ENCODE measurements at places on chromosomes 4 and X.

DNA sequence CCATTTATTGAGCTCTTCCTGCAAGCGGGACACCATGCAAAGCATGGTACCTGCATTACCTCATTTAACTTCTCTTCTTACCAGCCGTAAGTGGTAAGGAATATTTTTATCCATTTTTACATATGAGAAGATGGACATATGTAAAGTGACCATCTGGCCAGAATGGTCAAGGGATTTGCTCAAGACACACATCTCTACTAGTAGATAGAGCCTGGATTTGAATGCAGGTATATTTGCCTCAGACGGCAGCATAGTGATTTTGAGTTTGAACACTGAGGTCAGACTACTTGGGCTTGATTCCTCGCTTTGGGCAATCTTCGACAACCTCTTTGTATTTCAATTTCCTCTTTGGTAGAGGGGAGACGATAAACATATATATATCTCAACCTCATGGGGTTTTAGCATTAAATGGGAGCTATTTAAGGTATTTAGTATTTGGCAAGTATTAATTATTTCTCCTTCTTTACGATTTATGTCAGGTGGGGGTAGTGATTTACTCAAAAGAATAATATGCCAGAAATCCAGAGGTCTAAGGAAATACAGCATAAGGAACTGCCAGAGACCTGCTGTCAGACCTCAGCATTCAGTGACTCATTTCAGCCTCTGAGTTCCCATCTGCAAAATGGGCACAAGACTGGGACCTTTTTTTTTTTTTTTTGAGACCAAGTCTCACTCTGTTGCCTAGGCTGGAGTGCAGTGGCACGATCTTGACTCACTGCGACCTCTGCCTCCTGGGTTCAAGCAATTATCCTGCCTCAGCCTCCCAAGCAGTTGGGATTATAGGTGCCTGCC is 34.6 kb upstream of the CHRNA9 start:
- DNase-seq: no peak

- DNase-seq: no peak
Observed at GRCh38 chrX:10381193-10381592, 224.4 kb downstream of the CLCN4 start.

- DNase-seq: no peak
Observed at GRCh38 chrX:115393271-115393670, 103.8 kb downstream of the LUZP4 start.

DNA sequence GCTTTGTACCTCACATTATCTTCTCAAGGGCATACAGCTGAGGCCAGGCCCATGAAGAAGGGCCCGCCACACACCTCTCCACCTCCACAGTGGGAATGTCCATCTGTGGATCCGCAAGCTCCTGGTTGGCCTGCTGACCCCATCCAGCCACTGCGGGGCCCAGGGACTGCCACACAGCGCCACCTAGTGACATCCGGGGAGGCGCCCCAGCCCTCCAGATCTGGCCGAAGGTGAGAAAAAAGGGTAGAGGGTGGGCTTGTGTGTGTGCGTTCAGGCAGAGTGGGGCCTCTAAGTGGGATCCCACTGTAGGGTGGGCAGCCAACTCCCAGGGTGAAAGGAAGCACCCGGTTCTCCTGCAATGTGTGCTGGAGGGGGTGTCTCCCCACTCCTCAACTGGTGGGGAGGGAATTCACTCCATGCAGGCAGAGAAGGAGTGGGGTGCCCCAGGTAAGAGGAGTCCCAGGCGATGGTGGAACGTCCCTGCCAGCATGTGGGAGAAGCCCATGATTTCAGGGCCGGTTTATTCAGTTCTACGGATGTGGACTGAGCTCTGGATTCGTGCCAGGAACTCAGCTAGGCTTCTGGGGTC is 117.3 kb downstream of the ENPP6 start:
- no peak for DNase-seq

GRCh38 chrX:97229318-97229717 is 345.6 kb downstream of the RPA4 start:
- no peak for DNase-seq

DNA sequence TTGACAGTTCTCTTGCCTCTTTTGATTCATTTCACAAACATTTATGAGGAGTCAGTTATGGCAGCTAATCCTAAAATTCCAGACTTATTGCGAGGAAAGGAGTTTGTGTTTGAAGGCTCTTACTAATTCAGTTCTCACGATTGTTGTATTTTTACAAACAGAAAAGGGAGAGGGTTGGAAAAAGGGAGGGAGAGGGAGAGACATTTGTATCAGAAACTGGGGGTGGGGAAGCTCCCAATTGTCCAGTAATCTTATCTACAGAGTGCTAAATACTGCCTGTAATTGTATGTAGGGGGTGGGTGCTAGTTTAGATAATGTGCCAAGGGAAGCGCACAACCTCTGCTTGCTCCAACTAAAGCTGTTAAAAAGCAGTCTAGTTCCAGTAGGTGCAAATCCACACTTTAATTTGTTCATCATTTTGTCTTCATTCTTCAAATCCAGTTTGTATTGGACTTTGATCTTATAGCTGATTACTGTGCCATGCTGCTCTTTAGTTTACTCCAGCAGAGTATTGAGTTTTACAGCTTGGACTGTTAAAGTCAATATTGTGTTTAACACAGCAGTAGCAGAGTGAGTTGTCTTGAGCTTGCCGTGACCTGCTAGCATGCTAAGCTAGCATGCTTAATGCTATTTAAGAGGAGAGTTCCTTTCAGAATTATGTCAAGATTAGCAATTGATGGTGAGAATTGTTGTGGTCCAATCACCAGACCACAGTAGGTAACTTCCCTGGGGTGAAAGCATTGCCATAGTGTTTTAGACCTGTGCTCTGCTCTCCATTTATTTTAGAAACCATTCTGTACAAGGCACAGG is 13.9 kb downstream of the FNIP2 start:
- no peak for DNase-seq

GRCh38 chr4:90118527-90119195 is 8.5 kb upstream of the CCSER1 start:
- no peak for DNase-seq

DNA sequence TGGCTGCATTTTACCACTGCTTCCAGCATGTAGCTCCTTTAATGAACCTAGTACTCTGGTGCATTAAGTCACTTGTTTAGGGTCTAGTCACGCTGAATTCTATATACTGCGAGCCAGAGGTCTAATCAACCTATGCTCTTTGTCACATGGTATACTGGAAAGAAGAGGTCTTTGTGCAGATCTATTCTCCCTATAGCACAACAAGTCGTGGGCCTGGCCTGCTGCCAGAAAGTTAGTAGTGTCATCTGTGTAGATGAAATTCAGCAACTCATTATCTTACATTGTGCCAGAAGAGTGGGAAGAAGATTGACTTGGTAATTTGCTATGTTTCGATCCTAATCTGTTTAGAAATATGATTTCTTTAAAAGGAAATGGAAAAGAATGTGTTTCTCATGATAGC is 80.8 kb downstream of the AWAT2 start:
- no peak for DNase-seq

DNA sequence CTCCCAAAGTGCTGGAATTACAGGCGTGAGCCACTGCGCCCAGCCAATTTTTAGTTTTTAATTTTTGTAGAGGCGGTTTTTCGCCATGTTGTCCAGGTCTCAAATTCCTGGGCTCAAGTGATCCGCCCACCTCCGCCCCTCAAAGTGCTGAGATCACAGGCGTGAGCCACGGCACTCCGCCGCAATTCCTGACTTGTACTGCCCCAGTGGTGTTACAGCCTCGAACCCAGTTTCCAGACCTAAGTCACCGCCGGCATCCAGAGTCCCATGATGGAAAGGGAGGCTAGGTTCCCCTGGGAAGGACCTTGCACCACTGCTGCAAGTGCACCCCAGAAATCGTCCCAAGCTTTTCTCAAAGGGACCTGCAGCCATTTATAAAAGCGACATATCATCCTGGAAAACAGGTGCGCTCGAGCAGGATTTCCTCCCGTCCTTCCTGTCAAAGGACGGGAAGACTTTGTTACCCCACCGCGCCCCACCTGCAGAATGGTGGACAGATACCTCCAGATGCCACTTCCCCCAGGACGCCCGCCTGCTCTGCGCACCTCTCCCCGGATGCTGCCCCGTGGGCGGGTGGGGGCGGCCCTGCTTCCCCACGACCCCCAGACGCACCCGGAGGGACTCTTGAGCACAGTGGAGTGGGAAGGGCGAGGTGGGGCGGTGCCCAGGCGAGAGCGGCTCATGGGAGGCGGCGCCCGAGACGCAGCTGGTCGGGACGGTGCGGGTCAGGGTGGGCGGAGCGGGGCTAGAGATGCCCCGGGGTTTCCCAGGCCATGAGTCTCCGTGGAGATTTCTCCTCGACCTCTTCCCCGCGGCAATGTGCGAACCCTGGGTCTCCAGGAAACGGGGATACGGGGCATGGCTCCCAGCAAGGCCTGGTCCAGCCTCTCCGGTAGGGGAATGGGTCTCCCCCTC is 947 bp upstream of the RPL10 start:
- DNase-seq: peak; percentile 35

DNA sequence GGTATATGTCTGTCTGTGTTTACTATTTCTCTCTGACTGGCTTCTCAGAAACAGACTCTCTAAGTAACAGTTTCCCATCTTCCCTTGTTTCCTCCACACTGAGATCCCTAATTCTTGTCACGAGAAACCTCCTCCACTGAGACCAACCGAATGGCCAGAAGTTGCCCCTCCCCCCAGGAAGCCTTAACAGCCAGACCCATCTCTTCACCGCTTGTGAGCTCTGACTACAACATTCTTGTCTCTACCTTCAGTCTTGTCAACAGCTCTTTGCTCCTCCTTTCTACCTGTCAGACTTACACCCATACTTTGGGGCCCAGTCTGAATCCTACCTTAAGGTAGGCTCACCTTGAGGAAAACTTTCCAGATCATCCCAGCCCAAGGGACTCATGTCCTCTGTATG is 90.8 kb downstream of the NHSL2 start:
- DNase-seq: no peak

GRCh38 chr4:65696436-65696835 is 26.1 kb upstream of the EPHA5 start:
- DNase-seq: no peak

- DNase-seq: no peak
Observed at GRCh38 chrX:108131471-108131870, 39.9 kb downstream of the ATG4A start.

- DNase-seq: no peak
Observed at GRCh38 chr4:54427826-54428225, 198.7 kb downstream of the PDGFRA start.

DNA sequence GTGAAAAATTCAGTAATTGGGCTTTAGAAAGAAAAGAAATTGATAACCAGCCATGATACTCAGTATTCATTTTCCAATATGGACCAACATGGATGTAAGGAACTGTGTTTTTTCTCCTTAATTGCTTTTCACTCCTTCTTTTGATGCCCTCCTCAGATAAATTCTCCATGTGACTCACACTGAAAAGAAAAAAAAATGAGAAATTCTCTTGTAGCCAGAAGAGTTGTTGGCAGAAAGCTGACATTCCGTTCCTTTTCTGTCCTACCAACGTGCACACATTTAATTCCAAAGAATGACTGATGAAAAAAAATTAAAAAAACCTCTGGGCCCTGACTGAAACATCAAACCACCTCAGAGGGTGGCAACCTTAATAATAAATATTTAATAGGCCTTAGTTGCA is 153.1 kb downstream of the AMELX start:
- DNase-seq: no peak

GRCh38 chr4:126627255-126627654 is 1005.5 kb upstream of the INTU start:
- no peak for DNase-seq

DNA sequence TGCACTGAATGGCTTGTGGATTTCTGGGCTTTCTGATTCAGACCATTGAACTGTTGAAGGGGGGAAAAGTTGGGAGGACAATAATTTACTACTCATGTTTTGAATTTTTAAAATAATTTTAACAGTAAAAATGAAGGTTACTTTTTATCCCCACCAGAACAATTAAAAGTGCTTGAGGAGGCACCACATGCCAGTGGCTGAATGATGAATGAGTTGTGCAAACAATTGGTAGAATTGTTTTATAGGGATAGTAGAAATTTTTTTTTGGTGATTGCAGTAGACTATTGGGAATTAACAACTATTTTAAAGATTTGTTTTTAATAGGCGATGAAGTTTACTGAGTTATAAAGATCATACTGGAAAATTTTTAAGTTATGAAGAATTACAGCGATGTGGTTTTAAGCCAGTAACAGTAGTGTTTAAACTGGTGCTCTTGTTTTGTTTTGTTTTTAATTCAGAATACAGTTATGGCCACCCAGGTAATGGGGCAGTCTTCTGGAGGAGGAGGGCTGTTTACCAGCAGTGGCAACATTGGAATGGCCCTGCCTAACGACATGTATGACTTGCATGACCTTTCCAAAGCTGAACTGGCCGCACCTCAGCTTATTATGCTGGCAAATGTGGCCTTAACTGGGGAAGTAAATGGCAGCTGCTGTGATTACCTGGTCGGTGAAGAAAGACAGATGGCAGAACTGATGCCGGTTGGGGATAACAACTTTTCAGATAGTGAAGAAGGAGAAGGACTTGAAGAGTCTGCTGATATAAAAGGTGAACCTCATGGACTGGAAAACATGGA is 2.7 kb downstream of the REST start:
- no peak for DNase-seq

- DNase-seq: no peak
Observed at GRCh38 chr4:21887481-21887880, 61.1 kb downstream of the KCNIP4 start.

DNA sequence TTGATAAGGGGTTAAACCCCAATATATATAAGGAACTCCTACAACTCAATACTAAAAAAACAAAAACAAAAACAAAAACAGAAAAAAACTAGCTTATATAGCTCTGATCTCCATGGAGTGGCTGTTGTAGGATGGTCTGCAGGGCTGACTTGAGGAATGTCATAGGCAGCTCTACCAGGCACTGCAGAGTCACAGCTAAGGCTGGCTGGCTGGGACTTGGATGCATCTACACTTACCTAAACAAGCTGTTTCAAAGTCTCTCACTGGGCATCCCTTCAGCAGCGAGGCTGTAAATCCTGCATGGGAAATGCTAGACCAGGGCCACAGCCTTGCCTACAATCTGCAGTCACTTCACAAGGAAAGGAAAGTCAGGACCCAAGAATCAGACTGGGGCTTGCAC is 61.3 kb downstream of the HOPX start:
- DNase-seq: no peak
